MM.1S (cell line): ENCODE measurements at places on chromosomes 12 and 14.
A peak's percentile ranks its signal among the peaks of the same experiment; 100 is the strongest.

- no peak for DNase-seq
Measured at GRCh38 chr12:10554756-10555481, 49.2 kb downstream of the EIF2S3B start.

GRCh38 chr14:21268617-21269251 lies 508 bp downstream of the HNRNPC start:
- DNase-seq, result peak; percentile 26

DNA sequence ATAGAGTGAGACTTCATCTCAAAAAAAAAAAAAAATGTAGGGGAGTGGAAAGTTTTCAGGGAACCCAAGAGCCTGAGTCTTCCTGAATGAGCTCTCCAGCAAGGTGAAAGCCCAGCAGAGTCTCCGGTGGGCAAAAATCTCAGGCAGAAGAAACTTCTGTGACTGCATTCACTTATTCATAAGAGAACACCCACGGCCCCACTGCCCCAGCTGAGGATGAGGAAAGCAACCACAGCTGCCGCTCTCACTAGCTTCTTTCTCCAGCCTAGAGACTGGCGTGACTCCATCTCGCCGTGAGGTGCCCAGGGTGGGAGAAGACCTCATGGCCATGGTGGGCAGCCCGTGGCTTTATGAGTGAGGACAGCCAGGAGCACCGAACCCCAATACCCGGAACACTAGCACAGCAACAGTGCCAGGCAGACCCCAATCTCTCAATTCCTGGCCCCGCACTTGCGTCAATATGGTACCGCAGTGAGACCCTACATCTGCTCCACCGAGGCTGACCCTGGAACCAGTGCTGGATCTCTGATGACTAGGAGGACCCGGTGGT lies 29.7 kb upstream of the DYNC1H1 start:
- no peak for DNase-seq

- DNase-seq, result no peak
Measured at GRCh38 chr14:96735526-96735925, 61.7 kb upstream of the VRK1 start.

DNA sequence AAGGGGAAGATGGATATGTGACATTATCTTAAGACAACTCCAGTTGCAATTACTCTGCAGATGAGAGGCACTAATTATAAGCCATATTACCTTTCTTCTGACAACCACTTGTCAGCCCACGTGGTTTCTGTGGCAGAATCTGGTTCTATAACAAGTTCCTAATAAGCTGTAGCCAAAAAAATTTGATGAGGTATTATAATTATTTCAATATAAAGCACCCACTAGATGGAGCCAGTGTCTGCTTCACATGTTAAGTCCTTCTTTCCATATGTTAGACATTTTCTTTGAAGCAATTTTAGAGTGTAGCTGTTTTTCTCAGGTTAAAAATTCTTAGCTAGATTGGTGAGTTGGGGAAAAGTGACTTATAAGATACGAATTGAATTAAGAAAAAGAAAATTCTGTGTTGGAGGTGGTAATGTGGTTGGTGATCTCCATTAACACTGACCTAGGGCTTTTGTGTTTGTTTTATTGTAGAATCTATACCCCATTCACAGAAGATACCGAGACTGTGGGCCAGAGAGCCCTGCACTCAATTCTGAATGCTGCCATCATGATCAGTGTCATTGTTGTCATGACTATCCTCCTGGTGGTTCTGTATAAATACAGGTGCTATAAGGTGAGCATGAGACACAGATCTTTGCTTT lies 36.9 kb downstream of the PSEN1 start:
- DNase-seq, result peak; percentile 12

- no peak for DNase-seq
Measured at GRCh38 chr12:47721431-47721973, 3.8 kb downstream of the ENDOU start.

- DNase-seq, result no peak
Measured at GRCh38 chr12:131592972-131593371, 117.9 kb upstream of the SFSWAP start.

DNA sequence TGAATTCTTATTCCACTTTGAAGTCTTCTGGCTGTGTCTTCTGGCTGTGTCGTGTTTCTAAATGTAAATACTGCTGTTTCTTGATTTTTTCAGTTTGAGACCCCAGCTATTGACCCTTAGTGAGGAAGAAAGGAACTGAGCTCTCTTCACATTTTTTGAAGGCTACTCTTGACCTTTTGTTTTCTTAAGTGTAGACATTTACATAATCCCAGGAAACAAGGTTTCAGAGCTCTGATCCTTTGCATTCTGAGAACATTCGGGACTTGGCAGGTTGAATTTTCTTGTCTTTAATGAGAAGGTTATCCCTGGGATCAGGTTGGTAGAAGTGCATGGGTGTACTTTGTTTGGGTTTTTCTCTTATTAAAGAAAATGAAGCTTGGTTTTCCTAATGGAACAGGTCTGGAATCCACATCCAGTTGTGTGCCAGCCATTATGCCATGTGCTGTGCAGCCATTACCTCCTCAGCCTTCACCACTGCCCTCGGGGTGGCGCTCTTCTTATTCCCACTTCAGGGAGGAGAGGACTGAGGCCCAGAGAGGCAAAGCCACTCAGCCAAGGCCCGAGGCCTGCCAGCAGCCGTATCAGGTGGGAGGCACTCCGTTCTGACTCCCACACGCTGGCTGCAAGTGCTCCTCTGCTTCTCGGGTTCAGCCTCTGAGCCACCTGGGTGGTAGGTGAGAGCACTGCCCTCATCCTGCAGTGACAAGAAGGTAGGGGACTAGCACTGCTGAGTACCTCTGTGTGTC lies 120.9 kb downstream of the BEGAIN start:
- DNase-seq, result no peak

DNA sequence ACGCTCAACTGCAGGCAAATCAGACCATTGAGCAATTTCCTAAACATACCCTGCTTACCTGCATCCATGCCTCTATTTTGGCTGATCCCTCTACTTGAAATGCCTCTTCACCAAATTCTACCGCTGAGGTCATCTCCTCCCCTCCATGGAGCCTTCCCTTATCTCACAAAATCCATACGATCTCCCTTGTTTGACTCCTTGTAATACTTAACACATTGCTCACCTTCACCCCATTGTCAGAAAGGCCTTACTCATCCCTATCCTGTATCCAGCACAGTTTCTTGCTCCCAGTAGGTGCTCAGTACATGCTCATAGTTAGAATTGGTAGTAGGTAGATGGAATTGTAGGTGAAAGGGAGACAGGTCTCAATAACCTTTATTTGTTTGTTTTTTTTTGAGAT lies 5.4 kb downstream of the DDN start:
- no peak for DNase-seq

GRCh38 chr12:108214486-108214885 lies 85.4 kb downstream of the WSCD2 start:
- DNase-seq, result peak; percentile 45

DNA sequence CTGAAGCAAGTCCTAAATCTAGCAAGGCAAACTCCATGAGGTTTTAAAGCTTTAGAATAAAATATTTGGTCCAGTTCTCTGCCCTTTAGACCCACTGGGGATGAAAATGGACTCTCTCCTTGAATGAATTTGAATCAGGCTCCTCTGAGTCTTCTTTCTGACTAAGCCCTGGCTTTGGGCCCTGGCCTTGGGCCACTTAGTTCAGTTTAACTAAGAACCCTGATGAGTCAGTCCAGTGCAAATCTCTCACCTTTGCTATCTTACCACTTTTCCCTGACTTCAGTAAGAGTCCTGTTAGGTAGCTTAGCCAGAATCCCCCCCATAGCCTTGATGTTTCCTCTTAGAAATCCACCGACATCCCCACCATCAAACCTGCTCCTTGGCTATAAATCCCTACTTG lies 427.5 kb downstream of the SNAPC1 start:
- DNase-seq, result no peak

GRCh38 chr12:15688838-15689625 lies 100.2 kb downstream of the EPS8 start:
- DNase-seq, result no peak

- DNase-seq, result no peak
Measured at GRCh38 chr12:63362166-63362565, 211.2 kb upstream of the AVPR1A start.

GRCh38 chr12:57262126-57262822 lies 11.3 kb upstream of the STAC3 start:
- no peak for DNase-seq

GRCh38 chr12:24931666-24932405 lies 17.1 kb downstream of the BCAT1 start:
- no peak for DNase-seq

- DNase-seq, result no peak
Measured at GRCh38 chr12:32893458-32893857, 3.1 kb downstream of the PKP2 start.

DNA sequence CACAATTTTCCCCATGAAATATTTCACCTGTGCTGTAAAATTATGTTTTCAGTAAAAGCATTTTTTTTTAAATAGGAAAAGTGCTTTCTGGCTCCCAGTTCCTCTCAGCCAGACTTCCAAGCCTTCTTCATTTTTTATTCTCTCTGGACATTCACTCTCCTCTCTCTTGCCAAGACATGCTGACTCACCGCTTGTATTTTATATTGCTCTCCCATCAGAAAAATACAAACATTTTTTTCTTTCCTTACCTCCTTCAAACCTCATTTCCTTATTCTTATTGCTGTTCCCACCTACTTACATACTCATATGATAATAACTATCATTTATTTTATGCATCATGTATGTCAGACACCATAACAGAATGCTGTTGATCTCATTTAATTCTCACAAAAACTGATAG lies 37.7 kb upstream of the ZNF641 start:
- no peak for DNase-seq

DNA sequence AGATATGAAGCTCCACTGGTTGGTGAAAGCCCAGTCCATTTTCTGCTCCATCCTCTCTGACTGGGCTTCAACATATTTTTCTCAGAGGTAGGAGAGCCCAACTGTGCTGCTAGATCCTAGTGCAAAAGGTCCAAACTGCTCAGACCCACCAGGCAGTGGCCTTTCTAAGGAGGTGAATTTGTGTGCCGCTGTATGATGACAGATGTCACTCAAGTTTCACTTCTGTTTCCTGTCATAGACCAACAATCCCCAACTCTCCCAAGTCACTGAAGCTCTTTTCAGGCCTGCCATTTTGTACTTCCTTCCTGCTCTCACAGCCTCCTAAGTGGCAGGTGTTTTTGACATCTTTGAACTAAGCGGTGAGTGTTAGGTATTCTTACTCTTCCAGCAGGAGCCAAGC lies 16.4 kb upstream of the RNASE4 start:
- peak; percentile 28 for DNase-seq

GRCh38 chr12:2169489-2169888 lies 116.7 kb downstream of the CACNA1C start:
- DNase-seq, result no peak

- DNase-seq, result no peak
Measured at GRCh38 chr14:49249022-49249421, 337.2 kb downstream of the RPS29 start.

DNA sequence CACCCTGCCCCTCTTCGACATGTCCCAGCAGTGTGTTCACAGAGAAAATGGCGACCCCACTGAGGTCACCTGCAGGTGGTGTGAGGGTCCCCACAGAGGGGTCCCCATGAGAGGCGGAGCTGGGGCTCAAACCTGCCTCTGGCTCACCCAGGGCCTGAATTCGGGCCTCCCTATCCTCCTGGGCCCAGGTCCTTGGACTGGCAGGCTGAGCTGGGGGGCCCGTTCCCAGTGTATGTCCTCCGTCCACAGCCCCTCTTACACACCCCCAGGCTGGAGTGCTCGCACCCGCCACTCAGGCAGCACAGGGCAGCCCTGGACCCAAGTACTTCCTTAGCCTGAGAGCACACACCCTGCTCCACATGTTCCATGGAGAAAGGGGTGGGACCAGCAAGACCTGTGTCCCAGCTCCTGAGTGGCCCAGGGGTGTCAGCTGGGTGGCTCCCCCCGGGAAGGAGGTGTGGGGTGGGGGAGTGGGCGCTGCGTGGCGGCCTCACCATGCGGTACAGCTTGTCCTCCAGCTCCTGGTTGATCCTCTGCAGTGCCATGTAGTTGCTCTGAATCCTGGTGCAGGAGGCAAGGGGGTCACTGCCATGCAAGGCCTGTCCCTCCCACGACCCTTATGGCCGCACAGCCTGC lies 42.6 kb downstream of the BEGAIN start:
- DNase-seq, result no peak

- DNase-seq, result no peak
Measured at GRCh38 chr12:104677441-104678089, 220.8 kb downstream of the CHST11 start.

DNA sequence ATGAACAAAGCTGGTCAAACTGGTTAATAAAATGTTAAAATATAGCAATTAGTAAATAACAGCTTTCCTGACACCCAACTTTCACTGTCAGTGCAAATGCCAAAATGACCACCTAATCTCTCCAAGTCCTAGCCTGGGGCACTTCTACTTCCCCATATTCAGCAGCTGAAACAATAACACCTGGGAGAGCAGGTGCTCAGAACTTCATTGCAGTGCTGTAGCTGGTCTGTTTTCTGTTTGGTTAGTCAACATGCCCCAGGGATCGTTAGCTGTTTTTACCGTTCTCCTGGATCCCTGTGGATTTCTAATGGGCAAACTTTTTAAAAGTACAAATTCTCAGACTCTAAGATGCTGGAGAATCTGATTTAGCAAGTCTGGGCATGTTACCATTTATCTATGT lies 759.7 kb downstream of the GALC start:
- peak; percentile 16 for DNase-seq

- DNase-seq, result no peak
Measured at GRCh38 chr12:107138990-107139389, 45.6 kb upstream of the CRY1 start.

- DNase-seq, result no peak
Measured at GRCh38 chr14:87898301-87898700, 94.7 kb downstream of the GALC start.

DNA sequence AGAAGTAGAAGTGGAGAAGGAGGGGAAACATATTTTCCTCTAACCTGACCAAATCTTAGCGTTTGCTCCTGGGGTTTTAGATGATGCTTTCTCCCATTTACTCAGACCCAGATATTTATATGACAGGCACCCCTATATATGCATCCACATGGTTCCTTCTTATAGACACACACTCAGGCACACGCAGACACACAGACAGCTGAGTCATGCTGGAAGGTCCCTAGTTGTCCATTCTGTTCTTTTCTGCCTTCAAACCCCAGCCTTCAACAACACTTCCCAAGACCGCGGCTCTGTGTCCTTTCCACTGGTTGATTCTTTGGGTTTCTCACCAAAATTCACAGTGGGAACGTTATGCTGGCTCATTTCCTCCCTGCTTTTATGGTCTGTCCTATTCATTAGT lies 52.1 kb downstream of the HSPB8 start:
- DNase-seq, result no peak

DNA sequence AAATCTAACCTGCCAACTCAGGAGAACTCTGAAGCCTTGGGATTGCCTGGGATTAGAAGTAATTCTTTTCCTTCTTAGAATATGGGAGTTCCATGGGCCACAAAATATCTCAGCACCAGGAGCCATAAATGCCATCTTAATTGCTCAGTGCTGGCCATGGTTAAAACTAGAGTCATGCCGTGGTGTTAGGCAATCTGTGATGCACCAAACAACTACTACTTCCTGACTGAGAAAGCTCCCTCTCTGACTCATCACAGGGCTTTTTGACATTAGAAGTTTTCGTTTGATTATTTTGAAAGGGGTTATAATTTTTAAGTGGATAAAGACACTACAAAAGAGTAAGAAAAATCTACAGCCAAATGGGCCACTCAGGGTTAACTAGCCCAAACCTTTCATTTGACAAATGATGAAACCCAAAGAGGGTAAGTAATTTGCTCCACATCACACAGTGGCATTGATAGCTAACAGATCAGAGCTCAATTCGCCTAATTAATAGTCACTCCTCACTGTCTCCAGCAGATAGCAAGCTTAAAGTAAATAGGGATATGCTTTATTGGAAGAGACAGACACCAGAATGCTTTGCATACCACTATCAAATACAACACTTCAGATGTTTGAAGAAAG lies 377.3 kb downstream of the EMP1 start:
- no peak for DNase-seq
